ENCODE measurements at places on chromosomes 4 and X.

GRCh38 chr4:124288706-124289486 lies 423.6 kb downstream of the ANKRD50 start:
- DNase-seq, result no peak

- no peak for DNase-seq
Observed at GRCh38 chr4:12724510-12724909, 759.6 kb downstream of the RAB28 start.

DNA sequence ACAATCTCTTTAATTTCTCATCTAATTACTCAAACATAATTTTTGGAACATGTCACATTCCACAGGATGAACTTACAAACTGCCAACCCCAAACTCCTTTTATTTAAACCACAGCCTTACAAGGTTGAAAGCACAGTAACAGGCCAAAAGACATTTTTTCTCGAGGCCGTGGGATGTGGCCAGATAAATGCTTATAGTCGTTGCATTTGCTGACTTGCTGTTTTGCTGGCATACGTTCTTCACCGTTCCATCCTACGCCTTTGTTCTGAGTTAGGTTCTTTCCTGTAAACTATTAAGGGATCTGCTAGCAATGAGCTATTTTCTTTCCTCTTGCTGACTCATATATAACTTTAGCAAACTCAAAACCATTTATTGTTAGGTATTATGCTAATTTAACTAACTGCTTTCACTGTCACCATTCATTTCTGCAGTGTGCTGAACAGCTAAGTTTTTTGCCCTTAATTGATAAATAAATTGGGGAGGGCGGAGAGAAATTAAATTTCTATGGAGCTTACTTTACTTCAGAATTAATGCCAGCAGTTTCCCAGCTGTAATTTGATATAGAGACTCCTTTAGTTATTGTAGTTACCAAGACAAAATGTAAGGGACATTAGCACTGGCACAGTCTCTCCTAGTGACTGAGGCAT lies 135.1 kb upstream of the PACRGL start:
- no peak for DNase-seq

- DNase-seq, result peak; percentile 27
Observed at GRCh38 chr4:168153596-168154440, 61.5 kb downstream of the ANXA10 start.
